ENCODE measurements at places on chromosomes 3 and 15. TPM values are rescaled to one million over a fixed set of nuclear protein-coding genes. Genes with fewer than 3 reads are reported as not detected.

SNURF gene
- 18.1 TPM for polyA plus RNA-seq

MED12L gene
- not detected for polyA plus RNA-seq

FAM81A gene
- 1.6 TPM for polyA plus RNA-seq

CCDC54 gene
- polyA plus RNA-seq, result 2.0 TPM

DPPA2 gene
- not detected for polyA plus RNA-seq

ASB14 gene
- 1.7 TPM for polyA plus RNA-seq

TMEM207 gene
- not detected for polyA plus RNA-seq

SLC28A2 gene
- polyA plus RNA-seq, result 0.49 TPM

NPAP1 gene
- 0.51 TPM for polyA plus RNA-seq

LRRN1 gene
- polyA plus RNA-seq, result 92.2 TPM

TMIE gene
- polyA plus RNA-seq, result 0.97 TPM

SUMF1 gene
- 16.1 TPM for polyA plus RNA-seq

GAP43 gene
- 2.8 TPM for polyA plus RNA-seq

GPR87 gene
- polyA plus RNA-seq, result not detected

FBXO45 gene
- 15.4 TPM for polyA plus RNA-seq

TMEM45A gene
- 18.8 TPM for polyA plus RNA-seq

HESX1 gene
- 3.2 TPM for polyA plus RNA-seq

CAPN7 gene
- polyA plus RNA-seq, result 35.9 TPM

VWA5B2 gene
- 0.59 TPM for polyA plus RNA-seq

NMNAT3 gene
- 3.9 TPM for polyA plus RNA-seq

CCR9 gene
- not detected for polyA plus RNA-seq

IL17RD gene
- polyA plus RNA-seq, result 26.4 TPM

LARP6 gene
- 11.2 TPM for polyA plus RNA-seq

TMEM115 gene
- 27.1 TPM for polyA plus RNA-seq

CACNA2D3 gene
- polyA plus RNA-seq, result not detected

METTL6 gene
- polyA plus RNA-seq, result 13.1 TPM

HHLA2 gene
- polyA plus RNA-seq, result 0.19 TPM

LCTL gene
- polyA plus RNA-seq, result 0.09 TPM

GOLGA8R gene
- 13.1 TPM for polyA plus RNA-seq

MPI gene
- polyA plus RNA-seq, result 57.7 TPM

ITGA11 gene
- 7.0 TPM for polyA plus RNA-seq

GADL1 gene
- polyA plus RNA-seq, result 25.9 TPM

HTD2 gene
- polyA plus RNA-seq, result 12.3 TPM

CILP gene
- 21.7 TPM for polyA plus RNA-seq
